ENCODE measurements at places on chromosomes 12 and 14.

DNA sequence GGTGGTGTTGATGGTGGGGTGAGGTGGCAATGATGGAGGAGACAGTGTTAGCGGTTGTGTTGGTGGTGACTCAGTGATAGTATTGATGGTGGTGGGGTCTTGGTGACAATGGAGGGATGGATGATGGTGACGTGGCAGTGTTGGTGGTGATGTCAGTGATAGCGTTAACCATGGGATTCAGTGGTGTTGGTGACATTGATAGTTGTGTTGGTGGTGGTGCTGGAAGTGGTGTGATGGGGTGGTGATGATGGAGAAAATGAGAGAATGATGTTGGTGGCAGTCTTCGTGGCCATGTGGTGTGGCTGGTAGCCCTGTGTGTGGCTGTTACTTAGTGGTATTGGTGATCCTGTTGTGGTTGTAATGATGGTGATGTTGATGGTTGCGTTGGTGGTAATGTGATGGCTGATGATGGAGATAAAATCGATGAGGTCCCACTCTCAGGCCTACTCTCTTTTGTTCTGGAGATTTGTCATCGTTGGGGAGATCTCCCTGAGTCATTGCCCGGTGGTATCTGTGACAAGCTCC lies 2.6 kb downstream of the DTX1 start:
- no peak for DNase-seq

DNA sequence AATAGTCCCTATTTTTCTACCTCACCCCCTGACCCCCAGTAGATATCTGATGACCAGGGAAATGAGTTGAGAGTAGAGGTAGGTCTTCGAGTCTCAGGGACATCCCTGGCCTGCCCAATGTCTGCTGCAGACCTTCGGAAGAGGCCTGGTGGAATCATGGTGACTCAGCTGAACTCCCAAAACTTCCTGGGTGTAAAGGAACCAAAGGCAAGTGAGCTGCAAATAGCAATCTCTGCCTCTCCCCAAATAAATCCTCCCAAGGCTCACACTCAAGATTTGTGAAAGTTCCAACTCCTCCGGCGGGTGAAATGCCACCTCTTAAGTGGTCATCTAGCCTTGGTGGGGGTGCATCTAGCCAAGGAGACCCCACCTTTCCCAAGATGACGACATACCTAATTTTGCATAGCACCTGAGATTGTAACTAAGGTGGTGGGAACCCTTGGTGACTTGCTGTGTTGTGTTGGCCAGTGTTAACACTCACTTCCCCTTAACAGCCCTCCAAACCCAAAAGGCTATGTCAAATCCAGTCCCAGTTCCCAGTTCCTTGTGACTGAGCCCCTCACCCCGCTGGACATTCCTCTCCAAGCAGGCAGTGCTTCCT lies 6.3 kb downstream of the ZFP36L1 start:
- no peak for DNase-seq

GRCh38 chr12:121652767-121653497 lies 16.5 kb downstream of the MORN3 start:
- no peak for DNase-seq

DNA sequence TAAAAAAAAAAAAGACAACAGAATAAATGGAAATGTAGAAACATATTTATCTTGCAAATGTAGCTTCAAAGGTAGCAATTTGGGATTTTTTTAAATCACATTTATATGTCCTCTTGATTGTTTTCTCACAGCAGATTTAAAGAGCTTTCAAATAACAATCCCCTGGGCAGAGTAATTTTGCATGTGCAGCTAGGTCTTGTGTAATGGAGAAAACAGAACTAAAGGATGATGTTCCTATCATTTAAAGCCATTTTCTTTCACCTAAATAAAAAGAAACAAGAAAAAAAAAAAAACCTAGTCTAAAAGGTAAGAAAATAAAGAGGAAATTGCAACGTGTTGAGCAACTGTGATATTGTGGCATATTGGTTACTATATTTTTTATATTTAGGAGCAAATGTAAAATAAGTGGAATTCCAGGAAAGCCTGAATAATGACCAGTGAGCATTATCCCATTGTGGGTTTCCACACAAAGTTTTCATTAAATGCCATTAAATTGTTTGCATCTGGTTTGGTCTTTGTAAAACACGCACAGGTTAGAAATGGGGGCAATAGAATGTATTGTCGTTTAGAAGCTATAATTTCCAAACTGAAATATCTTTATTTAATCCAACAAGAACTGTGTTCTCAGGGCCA lies 215.6 kb downstream of the SLC6A15 start:
- peak; percentile 83 for DNase-seq

DNA sequence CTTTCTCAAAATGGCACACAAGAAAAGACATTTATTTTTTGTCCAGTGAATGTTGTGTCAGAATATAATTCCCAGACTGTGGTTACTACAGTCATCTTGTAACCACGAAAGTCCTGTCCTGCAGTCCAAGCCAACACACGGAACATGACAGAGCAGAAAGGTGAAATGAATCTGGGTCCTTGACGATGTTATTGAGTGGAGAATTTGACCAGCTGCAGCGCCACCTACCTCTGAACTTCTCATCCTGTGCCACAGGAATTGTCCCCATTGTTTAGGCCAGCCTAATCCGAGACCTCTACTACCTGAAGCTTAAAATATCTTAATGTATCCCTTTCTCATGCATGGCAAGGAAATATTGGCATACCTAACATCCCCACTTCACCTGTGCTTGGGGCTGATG lies 64.1 kb upstream of the OTX2 start:
- DNase-seq: peak; percentile 11

DNA sequence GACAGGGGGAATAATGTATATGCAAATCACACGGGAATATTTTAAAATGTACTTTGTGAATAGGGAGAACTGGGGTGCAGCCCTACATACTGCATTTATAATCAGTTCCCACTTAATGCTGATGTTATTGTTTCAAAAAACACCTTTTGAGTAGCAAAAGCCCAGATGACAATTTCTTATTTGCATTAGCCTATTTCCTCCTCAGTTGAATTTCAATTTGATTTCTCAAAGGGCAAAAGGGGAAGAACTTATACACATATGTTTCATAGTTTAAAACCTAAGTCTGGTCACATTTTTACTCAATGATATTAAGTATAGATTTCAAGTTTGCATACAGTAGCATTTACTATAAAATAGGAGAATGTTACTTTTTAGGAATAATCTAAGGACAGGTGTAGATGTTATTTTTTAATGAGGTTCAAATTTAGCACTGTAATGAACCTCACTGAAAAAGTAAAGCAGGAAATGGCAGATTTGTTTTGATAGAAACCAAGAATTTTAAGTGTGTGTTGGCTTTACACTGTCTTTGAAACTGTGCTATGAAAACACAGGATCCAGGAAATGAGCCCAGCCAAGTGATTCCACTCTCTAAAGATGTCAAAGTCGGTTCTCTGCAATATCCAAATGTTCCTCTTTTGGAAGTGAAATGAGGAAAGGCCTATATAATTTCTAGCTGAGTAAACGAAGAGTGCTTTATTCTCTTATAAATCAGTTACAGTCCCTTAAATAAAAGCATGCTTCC lies 367.4 kb downstream of the BTG1 start:
- no peak for DNase-seq

DNA sequence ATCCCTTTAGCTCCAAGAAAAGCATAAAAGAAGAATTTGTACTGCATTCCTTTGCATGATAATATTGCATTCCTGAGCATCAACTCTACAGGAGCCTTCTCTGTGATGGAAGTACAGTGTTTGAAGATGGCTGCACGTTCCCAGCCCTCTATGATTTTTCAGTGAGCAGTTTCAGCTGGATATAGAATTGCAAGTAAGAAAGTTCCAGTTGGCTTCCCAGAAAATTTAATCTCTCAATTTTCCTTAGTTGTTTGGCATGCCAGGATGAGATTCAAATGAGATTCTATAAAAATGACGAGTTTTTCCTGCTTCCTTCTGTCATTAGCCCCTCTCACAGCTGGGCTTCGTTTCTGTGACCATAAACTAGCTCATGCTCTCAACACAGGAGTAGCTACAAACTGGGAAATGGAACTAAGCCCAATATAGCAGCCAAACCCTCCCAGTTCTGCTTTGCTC lies 109.9 kb downstream of the TTC8 start:
- DNase-seq: no peak

- no peak for DNase-seq
Measured at GRCh38 chr14:93007225-93007997, 84.5 kb downstream of the CHGA start.

- DNase-seq: no peak
Measured at GRCh38 chr14:103765526-103765925, 49.9 kb downstream of the ZFYVE21 start.

DNA sequence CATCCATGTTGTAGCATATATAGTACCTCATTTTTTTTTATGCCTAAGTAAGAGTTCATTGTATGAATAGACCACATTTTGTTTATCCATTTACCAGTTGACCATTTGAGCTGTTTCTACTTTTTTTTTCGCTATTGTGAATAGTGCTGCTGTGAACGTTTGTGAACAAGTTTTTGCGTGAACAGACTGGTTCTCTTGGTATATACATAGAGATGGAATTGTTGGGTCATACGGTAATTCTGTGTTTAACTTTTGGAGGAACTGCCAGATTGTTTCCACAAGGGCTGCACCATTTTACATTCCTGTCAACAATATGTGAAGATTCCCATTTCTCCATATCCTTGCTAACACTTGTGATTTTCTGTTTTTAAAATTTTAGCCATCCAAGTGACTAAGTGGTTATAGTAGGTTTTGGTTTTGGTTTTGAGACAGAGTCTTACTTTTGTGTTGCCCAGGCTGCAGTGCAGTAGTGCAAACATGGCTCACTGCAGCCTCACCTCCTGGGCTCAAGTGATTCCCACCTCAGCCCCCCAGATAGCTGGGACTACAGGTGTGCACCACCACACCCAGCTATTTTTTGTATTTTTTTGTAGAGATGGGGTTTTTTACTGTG lies 68.3 kb upstream of the AMN start:
- DNase-seq: no peak

- no peak for DNase-seq
Measured at GRCh38 chr14:24870949-24871701, 178.8 kb downstream of the STXBP6 start.

- DNase-seq: no peak
Measured at GRCh38 chr12:122681814-122682213, 21.3 kb downstream of the HCAR2 start.

- DNase-seq: no peak
Measured at GRCh38 chr12:131460520-131460919, 250.4 kb upstream of the SFSWAP start.

DNA sequence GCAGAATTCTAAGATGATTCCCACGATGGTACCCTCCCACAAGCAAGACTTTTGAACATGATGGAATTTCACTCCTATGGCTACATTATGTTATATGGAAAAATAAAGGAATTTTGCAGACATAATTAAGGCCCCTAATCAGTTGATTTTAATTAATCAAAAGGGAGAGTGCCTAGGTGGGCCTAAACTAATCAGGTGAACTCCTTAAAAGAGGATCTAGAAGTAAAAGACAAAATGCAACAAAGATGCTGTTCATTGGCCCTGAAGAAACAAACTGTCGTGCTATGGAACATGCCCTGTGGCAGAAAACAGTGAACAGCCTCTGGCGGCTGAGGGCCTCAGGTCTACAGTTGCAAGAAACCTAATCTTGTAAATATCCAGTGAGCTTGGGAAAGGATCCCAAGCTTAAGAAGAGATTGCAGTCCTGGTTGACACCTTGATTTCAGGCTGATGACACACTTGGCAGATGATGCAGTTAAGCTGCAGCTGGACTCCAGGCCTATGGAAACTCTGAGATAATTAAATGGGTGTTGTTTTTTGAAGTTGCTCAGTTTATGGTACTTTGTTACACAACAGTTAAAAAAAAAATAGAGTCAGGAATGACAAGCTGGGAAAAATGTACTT lies 13.8 kb downstream of the TMCC3 start:
- no peak for DNase-seq

DNA sequence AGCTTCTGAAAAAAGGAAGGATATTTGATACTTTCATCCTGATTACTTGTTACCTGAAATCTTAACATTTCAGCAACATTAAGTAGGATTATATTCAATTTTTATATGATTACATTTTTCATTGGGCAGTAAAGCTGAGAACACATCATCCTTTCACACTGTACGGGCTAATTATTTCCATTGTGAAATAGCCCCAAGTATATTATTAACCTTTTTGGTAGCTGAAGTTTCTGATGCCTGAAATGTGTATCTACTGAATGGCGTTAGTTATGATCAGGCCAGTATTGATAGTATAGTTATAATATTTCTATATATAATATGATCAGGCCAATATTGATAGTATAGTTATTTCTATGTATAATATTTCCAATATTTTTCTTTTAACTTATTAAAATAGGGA lies 10.1 kb downstream of the SPATS2 start:
- DNase-seq: no peak

DNA sequence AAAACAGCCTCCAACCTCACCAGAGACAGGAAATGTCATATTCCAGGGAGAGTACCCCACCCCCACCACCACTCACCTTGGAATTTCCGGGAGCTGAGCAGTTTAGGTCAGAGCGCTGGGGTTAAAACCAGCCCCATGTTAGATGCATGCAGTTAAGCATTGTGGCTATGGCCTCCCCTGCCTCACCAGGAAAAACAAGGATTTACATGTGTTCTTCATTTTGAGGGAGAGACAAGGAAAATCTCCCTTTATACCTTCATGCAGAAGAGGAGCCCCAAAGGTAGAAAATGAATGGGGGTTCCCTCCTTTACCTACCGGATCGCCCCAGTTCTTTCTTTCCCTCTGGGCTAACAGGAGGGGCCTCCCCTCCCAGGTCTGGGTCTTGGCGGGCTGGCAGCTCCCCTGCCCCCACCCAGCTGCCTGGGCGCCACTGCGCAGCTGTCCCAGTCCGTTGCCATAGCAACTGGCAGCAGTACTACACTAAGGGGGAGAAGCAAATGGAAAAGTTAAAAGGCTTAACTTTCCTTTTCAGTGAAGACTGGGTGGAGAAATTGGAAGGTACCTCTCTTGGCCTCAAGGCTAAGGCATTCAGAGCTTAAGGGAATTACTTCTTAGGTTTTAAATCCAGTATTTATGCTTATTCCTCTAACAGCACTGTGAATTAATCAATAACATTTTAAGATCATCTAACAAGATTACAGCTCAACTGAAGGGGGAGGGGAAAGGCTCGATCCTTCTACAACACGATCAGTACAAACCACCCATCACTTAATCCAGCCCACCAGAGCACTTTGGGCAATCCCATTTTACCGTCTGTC lies 20.5 kb downstream of the CBX5 start:
- peak; percentile 84 for DNase-seq

DNA sequence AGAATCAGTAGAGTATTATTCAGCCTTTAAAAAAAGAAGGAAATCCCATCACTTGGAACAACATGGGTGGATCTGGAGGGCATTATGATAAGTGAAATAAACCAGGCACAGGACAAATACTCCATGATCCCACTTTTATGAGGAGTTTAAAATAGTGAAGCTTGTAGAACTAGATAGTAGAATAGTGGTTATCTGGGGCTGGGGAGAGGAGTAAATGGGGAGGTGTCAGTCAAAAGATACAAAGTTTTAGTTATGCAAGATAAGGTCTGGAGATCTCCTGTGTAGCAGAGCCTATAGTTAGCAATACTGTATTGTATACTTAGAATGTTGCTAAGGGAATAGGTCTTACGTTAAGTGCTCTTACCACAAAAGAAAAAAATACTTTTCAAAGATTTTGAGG lies 64.9 kb downstream of the RIC8B start:
- DNase-seq: no peak
